ENCODE measurements at places on chromosomes 2 and 18.

- DNase-seq, result no peak
Observed at GRCh38 chr18:3885209-3885792, 435.3 kb downstream of the TGIF1 start.

DNA sequence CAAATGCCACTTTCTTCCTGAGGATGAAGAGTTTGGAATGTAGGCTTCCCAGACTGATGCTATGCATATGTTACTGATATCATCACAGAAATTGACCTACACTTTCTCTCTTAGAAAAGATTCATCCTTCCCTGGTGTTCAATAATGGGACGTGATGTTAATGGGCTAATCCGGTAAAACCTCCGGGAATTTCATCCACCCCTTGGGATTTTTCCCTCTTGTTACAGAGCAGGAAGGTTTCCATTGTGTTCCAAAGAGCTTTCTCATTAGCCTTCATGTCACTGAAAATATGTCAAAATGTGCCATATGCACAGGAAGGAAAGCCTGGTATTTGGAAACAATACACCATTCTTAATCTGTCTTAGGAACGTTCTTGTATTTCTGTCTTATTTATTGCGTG, 20.7 kb downstream of the ALPK2 start:
- no peak for DNase-seq

DNA sequence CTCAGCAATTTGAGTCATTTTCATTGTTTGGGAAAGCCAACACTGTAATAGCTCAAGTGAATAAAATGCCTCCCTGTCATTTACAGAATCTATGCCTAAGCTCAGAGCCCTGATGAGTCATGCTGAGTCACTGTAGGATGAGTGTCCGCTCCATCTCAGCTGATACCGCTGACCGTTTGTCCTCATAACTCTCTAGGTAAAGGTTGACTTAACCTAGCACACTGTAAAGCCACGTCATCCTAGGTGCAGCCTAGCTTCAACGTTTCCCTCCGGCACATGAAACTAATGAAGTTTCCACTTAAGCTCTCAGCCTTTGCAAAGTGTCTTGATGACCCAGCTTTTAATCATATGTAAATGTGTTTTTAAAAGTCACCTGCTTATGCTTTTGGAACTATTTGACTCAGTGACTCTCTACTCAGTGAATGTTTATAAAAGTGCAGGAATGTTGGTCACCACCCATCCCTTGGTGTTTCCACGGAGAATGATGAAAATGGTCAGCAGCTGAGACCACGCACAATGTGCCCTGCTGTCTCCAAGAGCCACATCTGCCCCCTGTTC, 154.0 kb downstream of the PMAIP1 start:
- DNase-seq, result no peak

GRCh38 chr2:27596627-27597026, 13.8 kb downstream of the ZNF512 start:
- DNase-seq, result no peak

GRCh38 chr18:39168723-39169122, 1603.1 kb upstream of the CELF4 start:
- no peak for DNase-seq

DNA sequence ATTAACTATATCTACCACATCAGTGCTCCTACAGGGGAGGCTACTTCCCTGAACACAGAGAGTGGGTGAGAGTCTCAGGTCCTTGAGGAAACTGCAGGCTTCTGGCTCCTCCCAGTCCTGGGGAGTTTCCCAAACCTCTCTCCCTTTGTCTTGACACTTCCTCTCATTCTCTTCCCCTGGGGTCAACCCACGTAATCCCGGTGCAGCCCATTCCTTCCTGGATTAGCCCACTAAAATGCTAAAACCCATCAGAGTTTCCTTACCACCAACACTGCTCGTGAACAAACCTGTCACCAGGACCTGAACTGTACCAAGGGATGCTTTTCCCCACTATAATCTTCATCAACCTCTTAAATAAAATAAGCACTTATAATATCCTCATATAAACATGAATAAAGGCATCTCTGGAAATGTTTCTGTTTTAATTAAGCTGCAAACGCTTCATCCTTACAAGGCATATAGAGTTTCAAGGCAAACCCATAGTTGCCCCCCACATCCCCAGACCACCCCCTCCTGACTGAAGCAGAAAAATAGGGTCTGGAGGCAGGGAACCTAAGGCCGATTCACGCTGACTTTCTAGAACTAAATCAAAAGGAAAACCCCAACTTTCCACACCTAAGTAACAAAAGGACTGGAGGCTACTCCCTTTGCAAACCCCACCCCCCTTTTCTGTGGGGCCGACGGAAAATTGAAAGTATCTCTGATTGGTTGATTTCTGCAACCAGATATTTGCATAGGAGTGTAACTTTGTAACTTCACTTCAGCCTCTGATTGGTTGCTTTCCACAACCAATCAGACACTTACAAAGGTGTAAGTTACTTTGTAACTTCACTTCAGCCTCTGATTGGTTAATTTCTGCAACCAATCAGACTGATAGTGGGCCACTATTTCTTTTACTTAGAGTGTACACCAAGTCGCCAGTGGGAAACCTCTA, 19.0 kb downstream of the TMSB10 start:
- no peak for DNase-seq

GRCh38 chr2:108835040-108835439, 48.5 kb downstream of the CCDC138 start:
- no peak for DNase-seq

DNA sequence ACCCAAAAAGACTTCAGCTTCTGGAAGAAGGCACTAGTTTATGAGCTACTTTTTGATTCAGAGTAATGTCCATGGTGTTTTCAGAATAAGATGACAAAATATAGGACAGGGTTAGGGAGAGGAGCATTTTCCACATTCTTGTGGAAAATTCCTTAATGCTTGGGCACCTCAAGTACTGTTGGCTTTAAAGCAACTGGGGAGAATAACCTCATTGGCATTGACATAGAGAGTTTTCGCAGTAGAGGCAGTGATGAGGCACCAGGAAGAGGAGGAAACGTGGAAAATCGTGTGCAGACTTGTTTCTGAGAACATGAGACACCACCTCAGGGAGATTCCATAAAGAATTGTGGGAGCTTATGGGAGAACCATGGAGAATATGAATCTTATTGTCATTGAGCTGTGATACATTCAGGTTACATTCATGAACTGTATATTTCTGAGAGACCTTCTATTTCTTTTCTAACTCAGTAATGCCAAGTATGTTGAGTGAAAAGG, 929.0 kb upstream of the NRXN1 start:
- no peak for DNase-seq

DNA sequence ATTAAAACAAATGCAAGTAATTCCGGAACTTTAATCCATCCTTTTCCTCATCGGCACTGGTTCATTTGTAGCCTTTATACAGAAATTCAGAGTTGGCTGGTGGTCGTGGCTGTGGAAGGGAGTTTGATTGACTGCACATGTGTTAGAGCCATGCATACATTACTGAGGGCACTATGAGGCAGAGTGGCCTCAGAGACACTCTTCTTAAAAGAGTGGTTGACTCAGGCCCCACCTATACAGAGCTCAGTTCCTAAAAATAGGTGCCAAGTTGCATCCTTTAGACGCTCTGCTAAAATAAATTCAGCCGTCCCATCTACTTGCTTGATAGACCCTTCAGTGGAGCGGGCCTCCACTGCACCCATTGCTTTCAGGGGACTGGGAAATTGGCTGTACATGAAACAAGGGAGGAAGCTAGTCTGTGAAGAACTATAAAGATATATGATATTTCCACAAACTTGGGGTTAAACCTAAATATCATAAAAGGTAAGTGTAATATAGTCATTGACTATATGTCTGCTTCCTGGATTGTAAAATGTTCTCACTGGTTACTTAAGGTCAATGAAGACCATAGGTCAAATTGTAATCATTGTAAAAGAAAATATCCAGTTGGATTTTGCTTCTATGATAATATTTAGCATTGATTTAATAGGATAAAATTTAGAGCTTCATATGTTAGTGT, 298.9 kb downstream of the XIRP2 start:
- no peak for DNase-seq

DNA sequence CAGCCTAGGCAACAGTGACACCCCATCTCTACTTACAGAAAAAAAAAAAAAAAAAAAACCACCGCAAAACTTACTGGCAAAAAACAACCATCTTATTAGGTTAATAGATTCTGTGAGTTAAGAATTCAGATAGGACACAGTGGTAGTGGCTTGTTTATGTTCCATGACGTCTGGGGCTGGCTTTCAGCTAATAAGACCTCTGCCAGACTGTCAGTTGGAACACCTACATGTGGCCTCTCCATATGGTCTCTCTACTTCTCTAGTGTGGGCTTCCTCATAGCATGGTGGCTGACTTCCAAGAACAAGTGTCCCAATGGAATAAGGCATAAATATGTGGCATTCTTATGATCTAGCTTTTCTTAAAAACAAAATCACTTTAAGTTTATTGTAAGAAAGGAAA, 94.0 kb upstream of the OTX1 start:
- no peak for DNase-seq

GRCh38 chr18:8806100-8806797, 100.9 kb downstream of the MTCL1 start:
- no peak for DNase-seq

DNA sequence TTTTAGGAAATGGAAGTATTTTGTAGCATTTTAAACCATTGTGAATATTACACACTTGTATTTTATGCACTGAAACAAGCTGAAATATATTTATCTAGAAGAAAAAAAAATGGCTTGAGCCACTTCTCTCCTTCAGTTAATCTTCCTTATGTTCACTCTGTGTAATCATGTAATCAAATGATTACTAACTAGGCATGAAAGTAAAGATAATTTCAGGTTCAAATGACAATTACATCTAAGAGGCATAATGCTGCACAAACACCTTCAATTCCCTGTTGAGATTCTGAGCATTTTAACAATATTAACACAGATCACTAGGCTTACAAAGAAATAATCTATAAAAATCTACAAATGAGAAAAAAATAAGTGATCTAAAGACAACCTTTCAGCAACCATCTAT, 119.6 kb upstream of the ITGB6 start:
- DNase-seq, result no peak

- DNase-seq, result no peak
Observed at GRCh38 chr2:74739733-74740241, 85.7 kb downstream of the SEMA4F start.

DNA sequence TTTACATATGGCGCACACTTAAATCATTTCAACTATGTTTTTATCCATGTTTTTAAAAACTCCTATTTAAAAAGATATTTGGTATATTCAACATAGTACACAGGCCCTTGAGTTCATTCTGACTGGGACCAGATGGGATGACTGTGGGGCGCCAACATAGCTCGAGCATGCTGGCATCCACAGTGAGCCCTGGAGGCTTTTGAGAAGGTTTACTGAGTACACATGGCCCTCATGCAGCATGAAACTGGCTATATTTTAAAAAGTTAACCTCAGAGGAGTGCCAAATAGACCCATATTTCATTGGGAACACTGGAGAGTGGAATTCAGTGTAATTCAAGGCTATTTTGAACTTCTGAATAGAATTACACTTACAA, 83.6 kb downstream of the CCDC85A start:
- DNase-seq, result no peak

DNA sequence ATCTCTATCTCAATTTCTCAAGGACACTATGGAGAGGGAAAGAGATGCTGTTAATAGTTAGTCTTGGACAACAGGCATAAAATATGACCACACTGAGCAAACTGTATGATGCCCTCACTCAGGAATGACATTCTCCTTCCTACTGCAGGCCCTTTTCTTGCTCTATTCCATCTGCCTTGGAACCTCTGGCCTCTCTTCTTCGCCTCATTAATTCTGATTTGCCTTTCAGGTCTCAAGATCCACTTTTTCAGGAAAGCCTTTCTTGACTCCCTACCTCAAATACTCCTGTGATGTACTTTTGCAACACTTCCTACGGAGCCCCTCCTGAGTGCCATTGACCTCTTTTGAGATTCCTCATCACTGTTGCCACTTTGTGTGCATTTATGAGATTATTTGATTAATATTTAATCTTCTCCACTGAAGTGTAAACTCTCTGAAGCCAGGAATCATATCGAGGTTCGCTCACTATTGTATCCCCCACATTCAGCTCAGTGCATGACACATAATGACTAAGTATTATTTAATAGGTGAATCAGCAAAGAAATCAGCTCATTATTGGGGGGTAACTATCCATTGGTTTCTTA, 21.3 kb upstream of the SPP2 start:
- DNase-seq, result no peak

DNA sequence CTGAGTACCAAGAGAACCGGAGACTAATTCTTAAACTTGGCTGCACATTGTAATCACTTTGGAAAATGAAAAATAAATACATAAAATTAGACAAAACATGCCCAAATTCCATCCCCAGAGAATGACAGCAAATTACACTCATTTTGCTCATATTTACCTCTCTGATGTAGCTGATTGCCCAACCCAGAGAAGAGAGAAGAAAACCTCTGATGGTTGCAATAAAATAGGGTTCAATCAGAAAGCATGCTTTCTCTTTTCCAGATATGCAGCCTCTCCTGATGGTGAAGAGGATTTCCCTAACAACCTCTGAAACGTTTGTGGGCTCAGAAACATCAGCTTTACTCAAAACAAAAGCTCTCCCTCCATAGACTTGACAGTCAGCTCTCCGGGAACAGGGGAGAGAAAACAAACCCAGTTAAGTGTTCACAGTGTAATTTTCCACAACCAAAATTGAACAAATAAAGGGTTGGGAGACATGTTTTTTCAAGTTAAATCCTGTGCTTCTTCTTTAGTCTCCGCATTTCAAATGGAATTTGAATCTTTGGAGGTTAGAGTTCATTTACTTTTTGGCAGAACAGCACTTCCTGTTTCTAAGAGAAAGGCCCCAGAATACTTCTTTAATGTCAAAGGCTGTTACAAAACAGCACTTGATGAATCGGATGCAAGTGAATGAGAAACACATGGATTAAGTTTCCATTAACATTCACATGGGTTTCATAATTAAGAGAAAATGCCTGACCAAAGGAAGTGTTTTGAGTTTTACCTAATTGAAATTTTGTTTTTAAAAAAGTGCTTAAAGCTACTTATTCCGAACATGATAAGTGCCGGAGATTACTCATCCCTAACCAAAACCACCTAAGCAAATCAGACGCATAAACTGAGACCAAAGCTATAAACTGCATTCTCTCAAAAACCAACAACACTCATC, 570.1 kb upstream of the SYT4 start:
- DNase-seq, result no peak

- no peak for DNase-seq
Observed at GRCh38 chr18:58960946-58961722, 96.5 kb downstream of the ZNF532 start.

- no peak for DNase-seq
Observed at GRCh38 chr18:49183921-49184320, 233.2 kb upstream of the SMAD7 start.

DNA sequence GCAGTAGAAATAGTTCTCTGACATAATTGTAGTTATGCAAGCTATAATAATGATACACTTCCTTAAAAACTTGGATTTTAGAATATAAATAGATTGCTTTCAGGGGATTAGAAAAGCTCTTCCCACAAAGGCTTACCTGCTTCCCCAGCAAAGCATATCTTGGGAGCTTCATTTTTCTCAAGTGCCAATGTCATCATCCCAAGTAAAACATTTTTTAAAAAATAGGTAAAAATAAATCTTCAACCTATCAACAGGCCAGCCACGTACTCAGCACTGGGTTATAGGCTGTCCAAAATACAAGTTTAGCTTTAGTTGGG, 39.0 kb upstream of the NPAS2 start:
- DNase-seq, result no peak
